Kidney (tissue), 22 donors: ENCODE measurements at places on chromosomes 2 and 18. TPM values are rescaled to one million over a fixed set of nuclear protein-coding genes. Genes with fewer than 3 reads are reported as not detected.

- DNase-seq, result no peak
These were observed 3.5 kb upstream of the RNU4ATAC start for GRCh38 chr2:121527009-121527682.

DNA sequence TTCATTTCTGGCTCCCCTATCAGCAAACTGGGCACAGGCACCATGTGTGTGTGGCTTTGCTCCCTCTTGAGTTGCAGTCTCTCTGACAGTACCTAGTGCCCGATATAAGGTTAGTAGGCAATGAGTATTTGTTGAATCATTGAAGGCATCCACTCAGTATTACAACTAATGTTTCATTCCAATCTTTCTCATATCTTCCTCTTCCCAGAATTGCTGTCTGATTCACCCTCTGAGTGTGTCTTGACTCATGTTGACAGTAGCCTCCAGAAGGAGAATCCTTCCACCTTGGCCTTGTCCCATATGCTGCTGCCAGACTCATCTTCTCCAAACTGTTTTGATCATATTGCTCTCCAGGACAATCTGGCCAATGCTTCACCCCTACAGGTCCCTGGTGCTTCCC is 202.5 kb downstream of the LRRTM1 start:
- DNase-seq, result no peak

DNA sequence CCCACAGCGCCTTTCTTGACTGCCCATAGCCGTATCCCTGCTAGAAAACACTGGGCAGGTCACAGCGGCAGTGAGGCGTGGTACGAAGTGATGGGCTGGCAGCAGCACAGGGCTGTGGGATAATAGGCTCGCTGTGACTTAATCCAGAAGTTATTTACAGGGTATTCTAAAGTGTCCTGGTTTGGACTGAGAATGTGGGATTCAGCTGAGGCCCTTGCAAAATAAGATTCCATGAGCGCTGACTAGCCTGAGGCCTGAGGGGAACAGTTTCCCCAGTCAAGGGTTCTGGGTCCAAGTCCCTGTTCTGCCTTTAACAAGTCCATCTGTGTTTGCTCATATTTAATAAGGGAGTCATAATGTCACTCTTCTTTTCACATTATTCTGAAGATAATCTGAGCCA is 34.6 kb downstream of the SETBP1 start:
- peak; percentile 89 for DNase-seq

C18orf54 gene
- 0.65 TPM for polyA plus RNA-seq

- DNase-seq, result no peak
These were observed 29.0 kb downstream of the LAMA3 start for GRCh38 chr18:23718243-23718720.

DNA sequence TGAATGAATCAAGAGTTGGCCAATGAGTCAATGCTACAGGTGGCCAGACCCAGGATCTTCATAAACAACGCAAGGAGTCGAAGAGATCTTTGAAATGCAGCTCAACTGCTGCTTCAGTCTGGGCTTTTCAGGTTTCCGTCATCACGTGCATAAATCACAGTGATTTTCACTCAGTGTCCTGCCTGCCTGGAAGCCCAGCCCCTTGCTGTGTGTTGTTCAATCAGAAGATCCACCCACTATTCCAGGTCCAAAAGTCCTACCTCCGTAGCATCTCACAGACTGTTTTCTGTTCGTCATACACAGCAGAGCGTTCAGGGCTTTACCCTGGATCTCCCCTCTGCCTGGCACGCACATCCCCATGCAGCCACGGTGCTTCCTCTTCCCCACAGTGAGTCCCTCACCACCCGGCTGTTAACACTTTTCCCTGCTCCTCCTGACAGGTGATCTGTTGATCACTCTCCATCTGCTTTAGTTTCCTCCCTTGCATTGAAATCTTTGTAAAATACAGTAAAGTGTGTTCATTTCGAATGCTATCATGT is 216.3 kb downstream of the MYT1L start:
- no peak for DNase-seq

UGT1A10 gene
- 6.6 TPM for polyA plus RNA-seq

DNA sequence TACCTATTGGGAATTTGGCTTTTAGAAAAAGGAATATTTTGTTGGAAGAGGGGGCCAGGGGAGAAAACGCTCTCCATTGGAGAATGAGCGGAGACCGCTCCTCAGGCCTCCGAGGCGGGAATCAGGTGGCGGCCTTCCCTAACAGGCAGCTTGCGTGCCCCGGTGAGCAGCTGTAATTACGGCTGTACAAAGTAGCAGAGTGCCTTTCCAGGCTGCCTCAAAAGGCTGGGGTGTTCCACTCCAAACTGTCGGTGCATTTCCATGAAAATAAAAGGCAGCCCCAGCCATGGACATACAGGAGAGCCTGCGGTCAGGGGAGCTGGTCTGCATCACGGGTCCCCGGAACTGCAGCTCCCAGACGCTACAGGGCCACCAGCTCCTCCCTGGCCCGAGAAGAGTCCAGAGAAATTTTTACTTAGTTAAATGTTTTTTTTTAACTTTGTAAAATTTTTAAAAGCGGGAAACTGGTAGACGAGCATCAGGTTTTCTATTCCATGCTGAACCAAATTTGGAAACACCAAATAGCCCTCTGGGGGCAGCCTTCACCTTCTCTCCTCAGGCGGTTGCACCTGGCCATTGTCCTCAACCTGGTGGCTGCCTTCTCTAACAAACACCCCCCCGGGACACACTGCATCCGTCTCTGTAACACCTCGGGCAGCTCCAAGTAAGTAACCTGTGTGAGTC is 209.3 kb upstream of the SALL3 start:
- no peak for DNase-seq

CPO gene
- 0.90 TPM for polyA plus RNA-seq

DNA sequence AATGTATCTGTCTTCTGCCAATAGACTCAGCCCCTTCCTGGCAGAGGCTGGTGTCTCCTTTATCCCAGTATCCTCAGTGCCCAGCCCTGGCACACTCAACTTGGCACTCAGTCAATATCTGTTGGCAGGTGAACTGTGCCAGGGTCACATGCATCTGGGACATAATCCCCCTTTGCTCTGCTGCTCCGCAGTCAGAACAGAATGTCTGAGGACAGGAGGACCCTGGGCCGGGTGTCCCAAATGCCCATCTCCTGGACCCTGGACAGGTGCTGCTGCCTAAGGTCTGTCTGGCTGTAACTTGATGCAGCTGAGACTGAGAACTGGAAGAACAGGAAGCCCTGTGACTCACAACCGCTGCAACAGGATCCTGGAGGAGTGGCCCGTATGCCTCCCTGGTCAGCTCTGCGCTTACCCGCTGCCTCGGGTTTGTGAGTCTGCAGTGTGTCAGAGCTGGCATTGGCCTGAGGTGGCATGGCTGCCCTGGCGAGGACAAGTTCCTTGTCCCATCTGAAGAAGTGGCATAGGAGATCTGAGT is 11.4 kb downstream of the HK2 start:
- peak; percentile 93 for DNase-seq

DNA sequence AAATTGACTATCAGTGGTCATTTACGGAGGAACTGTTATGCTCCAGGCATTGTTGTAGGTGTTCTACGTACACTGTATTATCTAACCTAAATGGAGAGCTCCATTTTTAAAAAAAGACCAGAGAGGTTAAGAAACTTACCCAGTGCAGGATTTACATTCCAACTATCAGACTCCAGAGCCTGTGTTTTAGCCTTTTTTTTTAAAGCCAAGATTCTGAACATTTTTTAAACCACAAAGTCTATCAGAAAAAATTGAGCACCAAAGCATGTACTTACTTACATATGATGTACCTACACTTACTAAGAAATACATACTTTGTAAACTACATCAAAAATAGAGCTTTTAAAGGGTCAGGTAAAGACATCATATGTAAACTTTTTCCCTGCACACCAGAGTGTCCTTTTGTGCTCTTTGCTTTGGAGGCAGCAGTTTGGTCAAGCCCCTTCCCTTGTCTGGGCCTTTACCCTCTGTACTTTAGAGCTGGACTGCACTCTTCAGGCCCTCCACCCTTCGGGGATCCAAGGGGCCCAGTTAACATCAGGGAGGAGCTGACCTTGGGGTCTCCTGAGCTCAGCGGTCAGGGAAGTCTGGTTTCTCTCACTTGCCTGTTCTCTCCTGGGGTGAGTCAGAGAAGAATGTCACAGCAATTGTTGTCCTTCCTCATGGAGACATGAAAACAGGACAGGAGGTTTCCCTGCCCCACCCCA is 58.4 kb downstream of the ITGB1BP1 start:
- DNase-seq, result no peak

STK16 gene
- 53.8 TPM for polyA plus RNA-seq

DNA sequence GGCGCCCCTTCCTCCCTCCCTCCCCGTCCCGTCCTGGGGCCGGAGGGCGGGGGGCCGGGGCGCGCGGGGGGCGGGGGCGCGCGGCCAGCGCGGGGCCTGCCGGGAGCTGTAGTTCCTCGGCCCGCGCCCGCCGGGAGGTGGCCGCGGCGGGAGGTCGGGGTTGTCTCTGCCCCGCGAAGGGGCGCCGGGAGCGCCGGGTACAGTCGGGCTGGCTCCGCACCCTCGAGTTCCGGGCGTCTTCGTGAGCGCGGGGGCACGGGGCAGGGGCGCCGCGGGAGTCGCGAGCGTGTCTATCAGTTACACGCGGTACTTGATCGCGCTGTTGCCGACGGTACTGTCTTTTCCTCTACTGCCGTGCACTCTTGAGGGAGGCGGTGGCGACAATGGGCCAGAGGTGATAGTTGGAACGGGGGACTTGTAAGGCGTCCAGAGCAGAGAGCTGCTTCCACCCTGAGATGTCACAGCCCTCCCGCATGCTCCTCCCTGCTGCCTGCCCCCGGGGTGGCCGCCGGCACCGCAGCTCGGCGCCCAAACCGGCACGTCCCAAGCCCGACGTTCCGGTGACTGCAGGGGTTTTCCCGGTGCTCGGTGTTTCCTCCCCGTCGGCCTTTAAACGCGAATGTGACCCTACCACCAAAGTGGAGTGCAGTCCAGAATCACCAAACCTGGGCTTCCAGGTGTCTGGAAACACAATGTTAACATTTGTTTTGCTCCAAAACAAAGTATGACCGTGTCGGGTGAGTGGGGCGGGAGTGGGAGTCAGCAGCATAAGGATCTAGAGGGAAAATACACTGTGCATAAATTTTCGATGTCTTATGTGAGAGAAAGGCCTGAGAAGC is at the start of gene PRKD3:
Gene PRKD3 (minus strand): TSS at position 48 of the 839 bp plus-strand sequence. CDS start 8,309 bp downstream, outside the sequence.
- DNase-seq, result no peak

- DNase-seq, result no peak
These were observed 29.0 kb downstream of the PHLPP1 start for GRCh38 chr18:62744076-62744968.

GRCh38 chr2:78093436-78093835 is 571.3 kb upstream of the LRRTM4 start:
- no peak for DNase-seq

CTIF gene
- 41.9 TPM for polyA plus RNA-seq

COL5A2 gene
- polyA plus RNA-seq, result 3.6 TPM

DNA sequence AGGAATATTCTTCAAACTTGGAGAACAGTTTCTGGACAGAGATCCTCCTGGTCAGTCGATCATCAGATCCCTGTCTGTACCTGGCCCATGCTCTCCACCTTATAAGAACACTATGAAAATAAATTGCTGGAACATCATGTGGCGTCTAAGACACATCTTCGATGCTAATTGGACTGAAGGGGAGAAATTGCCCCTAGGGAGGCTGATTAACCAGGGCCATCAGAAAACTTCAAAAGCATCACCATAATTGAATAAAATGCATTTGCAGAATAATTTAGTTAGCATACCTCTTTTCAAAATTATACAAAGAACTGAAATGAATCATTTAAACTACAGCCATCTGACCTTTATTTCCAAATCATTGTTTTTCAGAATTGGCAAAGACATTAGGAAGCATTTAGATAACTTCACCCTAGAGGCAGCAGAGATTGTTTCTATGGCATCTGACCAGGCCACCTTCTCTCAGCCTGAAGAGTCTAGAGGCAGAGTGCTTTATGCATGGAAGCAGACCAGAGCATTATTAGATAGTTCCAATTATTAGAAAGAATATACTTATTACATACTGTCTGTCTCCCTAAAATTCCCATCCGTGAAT is 48.9 kb upstream of the CNTNAP5 start:
- no peak for DNase-seq

MERTK gene
- 9.2 TPM for polyA plus RNA-seq
